ENCODE measurements at places on chromosomes 2 and 18.

DNA sequence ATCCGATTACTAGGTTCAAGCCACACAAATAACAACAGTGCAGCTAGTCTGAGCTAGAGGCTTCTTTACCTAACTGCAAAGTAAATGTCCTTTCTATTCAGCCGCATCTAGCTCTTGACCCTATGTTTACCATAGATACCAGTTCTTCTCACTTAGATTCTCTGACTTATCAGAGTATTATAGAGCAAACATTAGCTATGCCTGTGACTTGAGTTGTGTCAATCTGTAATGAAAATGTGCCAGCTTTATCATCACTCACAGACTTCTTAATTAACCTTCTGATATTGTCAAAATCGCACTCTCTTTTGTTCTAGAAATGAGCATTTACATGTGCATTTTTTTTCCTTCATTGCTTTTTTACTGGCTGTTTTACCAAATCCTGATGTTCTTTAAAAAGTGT lies 79.9 kb downstream of the BCL11A start:
- DNase-seq = no peak

DNA sequence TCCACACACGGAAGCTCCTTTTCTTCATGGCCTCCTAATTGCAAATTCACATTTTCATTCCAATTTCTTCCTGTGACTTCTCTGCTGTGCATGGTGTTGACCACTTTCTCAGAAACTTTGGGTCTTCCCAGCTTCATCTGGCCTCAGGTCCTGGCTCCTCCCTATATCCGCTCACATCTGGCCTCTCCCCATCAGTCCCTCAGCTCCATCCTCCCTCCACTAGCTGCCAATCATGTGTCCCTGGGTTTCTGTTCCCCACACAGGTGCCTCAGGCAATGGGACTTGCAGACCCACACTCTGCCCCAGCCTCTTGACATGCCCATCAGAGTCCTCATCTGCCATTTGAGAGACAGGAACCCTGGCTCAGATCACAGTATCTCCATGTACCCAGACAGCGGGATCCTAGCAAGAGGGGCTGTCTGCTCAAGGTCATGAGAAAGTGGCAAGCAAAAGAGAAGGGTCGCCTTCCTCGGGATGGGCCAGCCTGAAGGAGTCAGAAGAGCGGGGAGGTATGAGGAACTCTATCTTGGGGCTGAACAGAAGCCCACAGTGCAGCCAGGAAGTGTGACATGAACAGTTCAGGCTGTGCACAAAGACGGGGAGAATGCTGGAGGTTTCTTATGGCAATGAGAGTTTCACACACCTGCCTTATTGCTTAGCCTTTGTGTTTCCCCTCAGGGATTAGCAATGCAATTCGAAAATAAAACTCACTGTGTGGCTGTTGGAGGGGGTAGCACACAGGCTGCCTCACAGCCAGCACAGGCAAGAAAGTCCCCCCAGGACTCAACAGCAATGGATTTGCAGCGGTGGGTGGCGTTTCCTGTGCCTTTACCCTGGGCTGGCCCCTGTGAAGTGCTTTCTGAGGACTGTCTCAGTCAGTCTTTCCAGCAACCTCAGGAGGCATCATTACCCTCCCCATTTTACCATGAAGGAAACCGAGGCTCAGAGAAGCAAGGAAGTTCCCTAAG lies 69.5 kb downstream of the COPS8 start:
- no peak for DNase-seq

DNA sequence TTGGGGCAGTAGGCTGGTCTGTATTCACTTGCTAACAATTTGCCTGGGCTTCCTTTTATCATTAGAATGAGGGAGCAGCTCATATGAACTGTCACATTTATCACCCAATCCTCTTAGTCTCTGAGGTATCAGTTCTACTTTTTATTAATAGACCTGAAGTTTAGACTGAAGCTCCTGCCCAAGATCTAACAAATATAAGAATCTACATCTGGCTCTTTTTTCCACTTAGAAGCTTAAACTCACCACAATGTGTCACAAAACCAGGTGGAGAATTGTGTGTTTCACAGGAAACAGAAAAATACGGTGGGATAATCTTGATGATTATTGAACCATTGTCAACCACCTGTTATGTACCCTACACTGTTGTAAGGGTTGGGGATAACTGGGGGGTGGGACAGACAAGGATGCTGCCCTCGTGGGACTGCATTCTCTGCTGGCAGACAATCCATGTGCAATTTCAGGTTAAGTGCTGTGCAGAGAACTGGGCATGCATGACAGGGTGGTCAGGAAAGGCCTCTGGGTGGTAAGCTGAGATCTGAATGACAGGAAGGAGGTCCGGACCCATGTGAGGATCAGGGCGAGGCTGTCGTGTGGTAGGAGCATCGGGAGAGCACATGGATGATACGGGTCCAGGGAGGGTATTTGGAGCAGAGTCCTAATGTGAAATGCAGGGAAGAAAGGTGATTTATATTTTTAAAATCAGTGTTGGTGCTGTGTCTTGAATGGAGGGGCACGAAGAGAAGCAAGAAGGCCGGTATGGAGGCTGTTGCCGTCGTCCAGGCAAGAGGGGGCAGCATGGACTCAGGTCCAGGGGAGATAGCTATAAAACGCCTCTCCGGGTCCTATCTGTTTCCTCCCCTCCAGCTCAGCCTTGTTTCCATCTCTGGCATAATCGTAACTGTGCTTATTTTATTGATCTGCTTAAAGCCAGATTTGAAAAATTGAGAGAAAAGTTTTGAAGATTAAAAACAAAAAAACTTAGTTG lies 17.6 kb downstream of the MYL12B start:
- no peak for DNase-seq

DNA sequence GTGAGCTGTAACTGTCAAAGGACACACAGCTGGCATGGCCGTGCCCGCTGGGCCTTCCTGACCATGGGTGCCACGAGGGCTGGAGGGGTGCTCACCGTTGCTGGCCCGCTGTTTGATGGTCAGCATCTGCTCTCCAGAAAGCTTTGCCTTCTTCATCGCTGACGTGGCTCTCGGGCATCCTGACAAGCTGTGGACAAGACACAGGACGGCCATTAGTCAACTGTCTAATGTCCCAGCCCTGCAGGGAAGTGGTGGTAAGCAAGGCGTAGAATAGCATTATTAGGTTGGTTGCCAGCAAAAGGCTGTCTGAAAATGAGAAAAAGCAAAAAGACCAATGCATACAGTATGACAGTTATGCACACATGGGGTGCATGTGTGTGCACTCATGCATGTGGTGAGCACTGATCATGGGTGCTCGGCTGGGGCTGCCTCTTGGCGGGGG lies 64.7 kb upstream of the PXDN start:
- DNase-seq = no peak

DNA sequence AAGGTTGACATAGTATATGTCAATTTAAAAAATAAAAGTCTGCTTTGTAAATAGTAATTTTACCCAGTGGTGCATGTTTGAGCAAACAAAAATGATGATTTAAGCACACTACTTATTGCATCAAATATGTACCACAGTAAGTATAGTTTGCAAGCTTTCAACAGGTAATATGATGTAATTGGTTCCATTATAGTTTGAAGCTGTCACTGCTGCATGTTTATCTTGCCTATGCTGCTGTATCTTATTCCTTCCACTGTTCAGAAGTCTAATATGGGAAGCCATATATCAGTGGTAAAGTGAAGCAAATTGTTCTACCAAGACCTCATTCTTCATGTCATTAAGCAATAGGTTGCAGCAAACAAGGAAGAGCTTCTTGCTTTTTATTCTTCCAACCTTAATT lies 78.6 kb upstream of the CSRNP3 start:
- DNase-seq = no peak

- DNase-seq = no peak
These were observed 47.7 kb upstream of the NFATC1 start for GRCh38 chr18:79348066-79348465.
